ENCODE measurements at places on chromosomes 12 and 14.

DNA sequence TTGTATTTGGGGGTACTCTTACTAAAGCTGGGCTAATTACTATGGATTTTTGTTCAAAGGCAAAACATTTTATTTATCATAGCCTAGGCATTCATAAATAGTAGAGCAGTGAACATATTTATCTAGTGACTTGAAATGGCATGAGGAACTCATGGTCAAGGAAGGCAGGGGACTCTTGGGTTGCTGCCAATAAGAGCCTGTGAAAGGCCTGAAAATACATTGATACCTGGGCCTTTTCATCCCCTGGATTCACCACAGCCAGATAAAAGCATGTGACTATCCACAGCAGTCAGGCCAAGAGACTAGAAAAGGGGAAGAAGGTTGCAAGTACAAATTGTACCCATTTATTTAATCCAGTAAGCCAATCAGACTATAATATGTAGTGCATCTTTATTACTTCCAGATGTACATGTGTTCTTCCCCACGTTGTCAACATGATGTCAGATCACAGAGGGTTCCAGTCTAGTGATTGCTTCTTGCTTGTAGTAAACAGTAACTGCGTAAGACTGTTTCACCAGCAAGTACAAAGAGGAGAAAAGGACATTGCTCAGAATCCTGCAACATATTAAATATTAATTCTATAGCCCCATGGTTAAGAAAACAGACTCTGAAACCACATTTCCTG, 409.7 kb downstream of the NOVA1 start:
- no peak for DNase-seq

DNA sequence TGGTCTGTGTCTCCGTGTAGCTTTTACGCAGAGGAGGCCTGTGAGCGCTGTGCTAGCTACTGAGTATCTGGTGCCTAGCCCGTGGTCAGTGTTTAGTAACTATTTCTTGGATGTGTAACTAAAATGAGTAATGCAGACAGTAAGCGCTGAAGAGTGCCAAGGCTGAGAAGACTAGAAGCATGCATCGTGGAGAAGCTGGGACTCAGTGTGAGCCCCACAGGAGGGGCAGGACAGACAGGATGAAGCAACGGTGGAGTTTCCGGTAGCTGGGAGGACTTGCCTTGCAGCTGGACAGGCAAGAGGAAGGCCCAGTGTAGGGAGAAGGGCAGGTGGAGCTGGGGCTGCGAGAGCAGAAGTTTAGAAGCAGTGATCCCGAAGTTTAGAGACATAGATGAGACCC, 233.4 kb upstream of the FKBP4 start:
- no peak for DNase-seq

GRCh38 chr12:47864646-47865235, 40.1 kb downstream of the VDR start:
- DNase-seq = no peak

DNA sequence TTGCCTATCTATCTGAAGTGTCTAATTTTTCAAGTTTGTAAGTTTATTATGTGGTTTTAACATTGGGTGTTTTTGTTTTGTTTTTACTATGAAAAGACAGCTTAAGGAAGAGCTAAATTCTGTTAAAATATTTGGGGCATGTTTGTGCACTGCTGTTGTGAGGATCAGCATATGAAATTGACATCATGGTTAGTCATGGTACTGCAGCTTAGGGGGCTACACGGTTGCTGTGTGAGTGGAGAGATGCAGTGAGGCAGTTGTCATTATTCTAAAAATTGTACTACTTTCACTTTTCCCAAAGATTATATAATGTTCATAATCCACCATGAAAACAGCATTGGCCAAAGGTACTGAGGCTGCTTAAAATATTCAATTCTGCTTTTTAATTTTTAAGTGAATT, 49.0 kb downstream of the ZC3H14 start:
- DNase-seq = no peak

DNA sequence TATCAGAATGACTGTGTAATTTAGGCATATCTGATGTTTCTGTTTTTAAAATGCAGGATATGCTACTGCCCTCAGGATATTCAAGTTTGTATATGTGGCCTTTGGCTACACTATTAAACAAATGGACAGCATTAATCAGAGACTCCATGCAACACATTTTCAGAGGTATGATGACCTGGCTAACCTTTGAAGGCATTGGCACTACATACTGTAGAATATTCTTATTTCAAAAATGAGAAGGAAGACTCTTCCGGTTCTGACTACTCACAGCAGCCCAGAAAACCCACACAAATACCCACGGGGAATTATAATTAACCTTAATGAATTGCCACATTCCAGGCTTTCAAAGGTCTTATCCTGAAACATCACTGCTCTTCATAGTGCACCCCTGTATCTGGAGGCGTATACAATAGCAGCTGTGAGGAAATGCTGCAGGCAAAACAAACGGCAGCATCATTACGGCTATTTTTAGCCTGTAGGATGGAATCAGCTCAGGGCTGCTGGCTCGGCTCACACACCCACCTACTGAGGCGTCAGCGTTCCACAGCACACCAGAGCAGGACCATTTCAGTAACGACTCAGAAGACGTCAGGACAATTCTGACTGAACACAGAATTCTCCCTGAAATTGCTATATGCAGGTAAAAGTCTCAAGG, 648.5 kb downstream of the RPS29 start:
- DNase-seq = no peak

DNA sequence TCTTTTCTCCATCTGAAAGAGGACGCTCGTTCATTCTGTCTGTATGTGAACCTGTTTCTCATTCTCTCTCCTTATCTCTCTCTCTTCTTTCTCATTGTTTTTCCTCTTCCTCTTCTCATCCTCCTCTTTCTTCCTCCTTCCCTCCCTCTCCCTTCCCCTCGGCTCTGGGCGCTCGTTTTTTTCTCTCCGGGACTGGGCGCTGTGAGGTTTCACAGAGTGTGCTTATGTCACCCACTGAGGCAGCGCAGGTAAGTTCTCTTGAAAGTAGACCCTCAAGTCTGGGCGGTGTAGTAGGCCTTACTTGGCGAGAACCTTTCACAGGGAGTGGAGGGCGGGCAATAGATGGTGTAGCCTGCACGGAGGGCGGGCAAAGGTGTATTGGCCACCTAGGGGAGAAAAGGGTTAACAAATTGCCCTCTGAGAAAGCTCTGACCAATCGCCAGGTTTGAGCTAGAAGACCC, 4.5 kb upstream of the SIX1 start:
- no peak for DNase-seq

- no peak for DNase-seq
These were observed 168.0 kb downstream of the RAD51B start for GRCh38 chr14:67987606-67988005.

DNA sequence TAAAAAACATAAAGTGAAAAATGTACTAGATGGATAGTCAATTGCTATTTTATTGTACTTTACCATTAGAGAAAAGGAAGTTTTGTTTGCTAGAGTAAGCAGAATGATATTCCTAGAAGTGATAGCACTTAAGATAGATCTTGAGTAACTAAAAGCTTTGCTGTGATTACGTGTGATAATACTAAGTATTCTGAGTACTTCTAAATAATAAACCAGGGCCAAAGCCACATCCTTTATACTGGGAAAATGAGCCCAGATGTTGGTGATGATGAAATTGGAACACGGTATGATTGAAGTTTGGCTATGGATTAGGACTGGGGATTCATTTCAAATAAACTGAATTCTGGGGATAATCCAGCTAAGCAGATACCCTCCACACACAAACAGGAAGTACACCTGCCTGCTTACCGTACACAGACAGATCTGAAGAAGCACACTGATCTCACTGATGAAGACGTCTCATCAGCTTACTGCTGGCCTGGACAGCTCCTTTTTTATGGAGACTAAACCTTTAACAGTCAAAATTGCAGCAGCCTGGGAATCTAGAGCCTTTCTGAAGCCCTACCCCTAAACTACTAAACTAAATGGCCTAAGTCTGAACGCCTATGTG, 199.8 kb downstream of the LRFN5 start:
- no peak for DNase-seq

GRCh38 chr12:91951571-91951970, 194.1 kb downstream of the BTG1 start:
- DNase-seq = no peak
